ENCODE measurements at places on chromosomes 5 and 9.

DNA sequence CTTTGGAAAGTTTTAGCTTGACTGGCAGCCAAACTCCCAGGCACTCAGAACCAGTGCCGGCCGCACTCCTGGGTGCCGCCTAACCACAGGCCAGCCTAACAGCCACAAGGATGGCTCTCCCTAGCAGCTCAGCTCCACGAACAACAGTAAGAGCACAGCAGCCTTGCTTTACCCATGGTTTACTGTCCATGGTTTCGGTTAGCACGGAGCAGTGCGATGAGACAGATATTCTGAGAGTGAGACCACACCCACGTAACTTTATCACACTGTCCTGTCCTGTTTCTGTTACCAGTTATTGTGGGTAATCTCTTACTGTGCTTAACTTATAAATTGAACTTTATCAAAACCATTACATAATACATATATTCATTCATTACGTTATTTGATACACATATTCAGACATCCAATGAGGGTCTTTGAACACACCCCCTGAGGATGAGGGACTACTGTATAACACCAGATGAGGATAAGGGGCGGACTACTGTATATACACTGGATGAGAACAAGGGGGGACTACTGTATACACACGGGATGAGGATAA lies 12.4 kb downstream of the CLPTM1L start:
- no peak for DNase-seq

GRCh38 chr5:179697108-179697507 lies 1.7 kb upstream of the CANX start:
- DNase-seq: peak; percentile 4

DNA sequence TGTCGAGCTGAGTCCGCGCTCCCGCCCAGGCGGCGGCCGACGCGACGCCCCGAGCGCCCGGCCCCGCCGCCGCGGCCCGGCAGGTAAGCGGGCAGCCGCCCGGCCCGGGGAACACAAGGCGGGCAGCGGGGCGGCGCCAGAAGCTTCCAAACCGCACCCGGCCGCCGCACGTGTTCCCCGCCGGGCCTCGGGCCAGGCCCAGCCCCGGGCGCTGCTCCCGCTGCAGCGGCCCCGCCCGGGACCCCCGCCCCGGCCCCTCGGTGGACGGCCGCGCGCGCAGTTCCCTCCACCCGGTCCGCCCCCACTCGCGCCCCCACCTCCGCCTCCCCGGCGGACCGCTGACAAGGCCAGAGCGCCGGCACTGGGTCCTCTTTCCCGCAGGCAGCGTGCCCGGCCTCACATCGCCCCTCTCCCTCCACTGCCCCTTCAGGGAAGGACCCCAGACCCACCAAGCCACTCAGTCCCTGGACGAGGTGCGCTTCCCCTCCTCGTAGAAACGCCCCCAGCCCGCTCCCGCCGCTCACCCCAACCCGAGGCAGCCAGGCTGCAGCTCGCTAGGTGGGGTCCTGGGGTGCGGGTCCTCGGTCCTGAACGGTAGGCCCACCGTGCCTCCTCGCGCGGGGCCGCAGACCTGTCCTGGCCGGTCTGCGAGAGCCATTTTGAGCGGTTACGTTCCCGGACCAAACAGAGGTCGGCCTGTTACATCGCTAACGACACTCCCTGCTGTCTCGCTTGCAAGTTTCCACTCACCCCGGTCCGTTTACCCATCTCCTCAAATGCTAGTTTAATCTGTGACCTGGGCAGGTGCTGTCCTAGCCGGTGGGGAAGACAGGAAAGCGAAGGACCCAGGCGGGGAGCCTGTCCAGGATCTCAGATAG lies 475 bp downstream of the WDR5 start:
- DNase-seq: no peak

GRCh38 chr5:17113174-17113958 lies 104.1 kb upstream of the BASP1 start:
- no peak for DNase-seq

- no peak for DNase-seq
Measured at GRCh38 chr5:65906256-65906655, 20.1 kb upstream of the ERBIN start.

DNA sequence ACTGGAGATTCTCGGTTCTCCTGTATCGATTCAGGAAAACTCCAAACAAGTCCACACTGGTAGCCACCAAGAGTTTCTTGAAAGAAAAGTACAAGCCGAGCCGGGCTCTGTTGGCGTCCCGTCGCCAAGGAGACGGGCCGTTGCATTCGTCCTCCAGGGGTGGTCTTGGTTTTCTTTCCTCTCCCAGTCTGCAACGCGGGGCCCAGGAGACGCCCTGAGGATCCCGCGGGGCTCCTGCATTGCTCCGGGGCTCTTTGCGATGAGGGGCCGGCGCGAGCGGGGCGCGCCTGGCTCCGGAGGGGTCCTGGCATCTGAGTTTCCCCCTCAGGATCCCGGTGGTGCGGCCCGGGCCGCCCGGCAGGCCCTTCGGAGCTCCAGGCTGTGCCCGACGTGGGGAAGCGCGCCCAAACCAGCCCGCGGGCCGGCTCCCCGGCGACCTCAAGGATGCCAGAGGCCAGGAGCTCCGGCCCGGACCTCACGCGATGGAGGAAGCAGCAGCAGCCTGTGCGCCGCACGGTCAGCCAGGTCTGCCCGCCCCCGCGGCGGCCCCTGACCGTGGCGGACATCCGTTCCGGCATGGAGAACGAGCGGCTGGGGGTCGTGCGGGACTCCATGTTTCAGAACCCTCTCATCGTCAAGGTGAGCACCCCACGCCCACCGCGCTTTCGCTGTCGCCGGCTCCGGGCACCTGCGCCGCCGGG lies at the start of gene CFAP77:
Gene CFAP77 (plus strand): TSS at position 384 of the 701 bp plus-strand sequence. CDS start 61 bp downstream, at position 445.
- DNase-seq: peak; percentile 64

DNA sequence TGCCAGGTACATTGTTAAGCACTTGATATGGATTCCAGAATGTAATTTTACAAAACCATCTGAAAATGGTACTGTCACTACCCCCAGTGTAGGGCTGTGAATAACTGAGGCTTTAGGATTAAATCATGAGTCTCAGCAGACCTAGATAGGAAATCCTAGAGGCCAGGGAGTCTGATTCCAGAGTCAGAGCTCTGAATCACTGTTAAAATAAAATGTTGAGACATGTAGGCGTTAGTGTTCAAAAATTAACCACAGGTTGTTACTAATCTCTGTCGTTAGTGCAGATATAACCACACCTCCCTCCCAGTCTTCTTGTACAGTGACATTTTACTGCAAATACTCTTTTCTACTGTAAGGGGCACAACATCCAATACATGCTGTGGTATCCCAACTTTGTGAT lies 1828.8 kb downstream of the MAT2B start:
- DNase-seq: no peak

DNA sequence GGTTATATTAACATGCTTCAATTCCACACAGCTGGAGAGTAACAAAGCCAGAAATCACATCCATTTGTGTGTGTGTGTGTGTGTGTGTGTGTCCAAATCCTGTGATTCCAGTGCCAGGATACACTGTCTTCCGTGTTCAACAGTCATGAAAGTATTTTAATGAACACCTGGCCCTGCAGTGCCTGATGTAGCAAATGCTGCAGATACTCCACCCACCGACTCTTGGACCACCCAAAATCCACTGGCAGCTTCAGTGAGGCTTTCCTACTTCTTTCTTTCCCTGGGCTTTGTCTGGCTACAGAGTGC lies 13.1 kb upstream of the INSYN2B start:
- no peak for DNase-seq

DNA sequence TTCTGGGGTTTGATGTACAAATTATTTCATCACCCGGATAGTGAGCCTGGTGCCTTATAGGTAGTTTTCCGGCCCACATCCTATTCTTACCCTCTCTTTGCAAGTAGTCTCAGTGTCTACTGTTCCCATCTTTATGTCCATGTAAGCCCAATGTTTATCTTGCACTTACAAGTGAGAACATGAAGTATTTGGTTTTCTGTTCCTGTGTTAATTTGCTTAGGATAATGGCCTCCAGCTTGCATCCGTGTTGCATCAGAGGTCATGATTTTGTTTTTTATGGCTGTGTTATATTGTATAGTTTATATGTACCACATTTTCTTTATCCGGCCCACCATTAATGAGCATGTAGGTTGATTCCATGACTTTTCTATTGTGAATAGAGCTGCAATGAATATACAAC lies 136.5 kb downstream of the PRR16 start:
- no peak for DNase-seq

- no peak for DNase-seq
Measured at GRCh38 chr5:176413709-176414191, 2.6 kb downstream of the CLTB start.

DNA sequence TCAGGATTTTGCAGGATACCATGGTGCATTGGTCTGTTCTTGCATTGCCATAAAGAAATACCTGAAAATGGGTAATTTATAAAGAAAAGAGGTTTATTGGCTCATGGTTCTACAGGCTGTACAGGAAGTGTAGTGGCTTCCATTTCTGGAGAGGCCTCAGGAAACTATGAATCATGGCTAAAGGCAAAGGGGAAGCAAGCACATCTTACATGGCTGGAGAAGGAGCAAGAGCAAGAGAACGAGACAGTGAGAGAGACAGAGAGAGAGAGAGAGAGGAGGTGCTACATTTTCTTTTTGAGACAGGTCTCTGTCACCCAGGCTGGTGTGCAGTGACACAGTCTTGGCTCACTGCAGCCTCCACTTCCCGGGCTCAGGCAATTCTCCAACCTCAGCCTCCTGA lies 43.9 kb downstream of the P4HA2 start:
- DNase-seq: no peak

DNA sequence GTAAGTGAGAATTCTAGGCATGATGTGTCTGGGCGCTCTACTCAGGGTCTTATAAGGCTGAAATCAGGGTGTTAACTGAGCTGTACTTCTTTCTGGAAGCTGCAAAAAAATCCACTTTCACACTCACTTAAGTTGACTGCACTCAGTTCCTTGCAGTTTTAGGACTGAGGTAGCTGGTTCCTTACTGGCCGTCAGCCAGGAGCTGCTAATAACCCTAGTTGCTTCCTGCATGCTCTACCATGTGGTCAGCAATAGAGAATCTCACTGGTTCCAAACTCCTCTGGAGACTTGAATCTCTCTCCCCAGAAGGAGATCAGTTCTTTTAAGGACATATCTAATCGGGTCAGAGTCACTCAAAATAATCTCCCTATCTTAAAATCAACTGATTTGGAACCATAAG lies 911.2 kb downstream of the EFNA5 start:
- DNase-seq: peak; percentile 64

DNA sequence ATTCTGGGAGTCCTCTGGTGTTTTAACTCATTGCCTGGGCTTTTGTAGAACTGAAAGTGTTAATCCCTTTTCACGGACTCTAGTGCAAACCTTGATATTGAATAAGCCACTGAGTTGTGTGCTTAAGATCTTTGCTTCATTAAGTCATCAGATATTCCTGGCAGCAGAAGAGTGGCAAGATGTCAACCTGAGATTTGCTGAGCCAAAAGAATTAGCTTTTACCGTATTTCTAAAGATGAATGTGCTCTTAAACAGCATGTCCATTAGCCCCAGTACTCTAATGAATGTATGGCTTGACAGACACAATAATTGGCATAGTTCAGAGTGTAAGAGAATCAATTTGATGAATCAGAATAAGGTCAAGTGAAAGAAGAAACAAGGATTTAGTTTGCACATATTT lies 87.2 kb upstream of the CDH6 start:
- DNase-seq: no peak

DNA sequence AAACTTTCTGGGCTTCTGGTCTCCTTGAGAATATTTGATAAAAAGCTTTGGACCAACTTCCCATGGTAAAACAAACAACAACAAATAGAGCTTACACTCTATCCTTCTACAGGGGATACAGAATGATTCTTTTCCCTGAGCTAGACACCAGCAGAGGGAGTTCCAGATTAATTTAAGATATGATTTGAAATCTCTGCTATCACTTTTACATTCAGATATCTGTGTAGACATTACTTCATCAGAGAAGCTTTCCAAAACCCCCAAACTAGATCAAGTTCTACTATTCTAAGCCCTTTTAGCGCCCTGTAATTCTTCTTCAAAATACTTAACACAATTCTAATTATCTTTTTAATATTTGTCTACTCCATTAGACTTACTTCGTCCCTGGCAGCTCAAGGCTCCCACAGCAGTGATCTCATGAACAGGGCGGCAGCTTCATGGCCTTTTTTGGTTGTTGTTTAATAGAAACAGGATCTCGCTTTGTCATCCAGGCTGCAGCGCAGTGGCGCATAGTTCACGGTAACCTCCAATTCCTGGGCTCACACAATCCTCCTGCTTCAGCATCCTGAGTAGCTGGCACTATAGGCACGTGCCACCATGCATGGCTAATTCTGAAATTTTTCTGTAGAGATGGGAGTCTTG lies 955 bp upstream of the GALNT12 start:
- no peak for DNase-seq

DNA sequence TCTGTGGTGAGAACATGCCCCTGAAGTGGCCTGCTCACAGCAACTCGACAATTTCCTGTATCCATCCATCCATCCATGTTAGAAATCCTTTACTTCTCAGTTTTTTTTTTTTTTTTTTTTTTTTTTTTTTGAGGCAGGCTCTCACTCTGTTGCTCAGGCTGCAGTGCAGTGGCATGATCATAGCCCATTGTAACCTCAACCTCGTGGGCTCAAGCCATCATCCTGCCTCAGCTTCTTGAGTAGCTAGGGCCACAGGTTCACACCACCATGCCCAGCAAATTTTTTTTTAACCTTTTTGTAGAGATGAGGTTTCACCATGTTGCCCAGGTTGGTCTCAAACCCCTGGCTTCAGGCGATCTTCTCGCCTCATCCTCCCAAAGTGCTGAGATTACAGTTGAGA lies 259.1 kb downstream of the ARHGAP26 start:
- no peak for DNase-seq

- no peak for DNase-seq
Measured at GRCh38 chr5:154517181-154517580, 39.2 kb upstream of the HAND1 start.

GRCh38 chr5:8844206-8844605 lies 701.7 kb downstream of the SEMA5A start:
- no peak for DNase-seq

GRCh38 chr5:85538362-85538761 lies 1079.4 kb upstream of the COX7C start:
- DNase-seq: no peak

- DNase-seq: peak; percentile 46
Measured at GRCh38 chr5:121503111-121503840, 348.4 kb upstream of the FTMT start.

GRCh38 chr9:81737871-81738507 lies 48.6 kb upstream of the TLE1 start:
- DNase-seq: no peak

DNA sequence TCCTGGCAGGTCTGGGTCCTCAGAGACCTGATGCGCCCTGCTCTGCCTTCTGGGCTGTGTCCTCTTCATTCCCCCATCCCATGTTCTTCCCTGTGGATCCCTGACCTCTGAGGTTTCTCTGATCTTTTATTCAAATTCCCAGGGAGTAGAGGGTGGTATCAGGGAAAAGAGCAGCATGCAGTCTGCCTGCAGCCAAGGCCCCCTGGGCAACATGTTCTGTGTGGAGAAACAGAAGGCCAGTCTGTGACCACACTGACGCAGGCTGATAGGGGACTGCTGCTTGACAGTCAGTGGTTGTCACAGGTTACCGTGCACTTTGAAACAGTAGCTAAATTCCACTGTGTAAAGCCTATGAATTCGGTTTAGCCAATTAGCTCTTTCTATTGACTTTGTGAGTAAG lies 156.6 kb upstream of the IRX2 start:
- DNase-seq: no peak

GRCh38 chr5:80867233-80867632 lies 92.9 kb upstream of the RASGRF2 start:
- DNase-seq: no peak

Data from lower lobe of right lung (tissue), 2 donors.